ENCODE measurements at places on chromosomes 5 and 9.

DNA sequence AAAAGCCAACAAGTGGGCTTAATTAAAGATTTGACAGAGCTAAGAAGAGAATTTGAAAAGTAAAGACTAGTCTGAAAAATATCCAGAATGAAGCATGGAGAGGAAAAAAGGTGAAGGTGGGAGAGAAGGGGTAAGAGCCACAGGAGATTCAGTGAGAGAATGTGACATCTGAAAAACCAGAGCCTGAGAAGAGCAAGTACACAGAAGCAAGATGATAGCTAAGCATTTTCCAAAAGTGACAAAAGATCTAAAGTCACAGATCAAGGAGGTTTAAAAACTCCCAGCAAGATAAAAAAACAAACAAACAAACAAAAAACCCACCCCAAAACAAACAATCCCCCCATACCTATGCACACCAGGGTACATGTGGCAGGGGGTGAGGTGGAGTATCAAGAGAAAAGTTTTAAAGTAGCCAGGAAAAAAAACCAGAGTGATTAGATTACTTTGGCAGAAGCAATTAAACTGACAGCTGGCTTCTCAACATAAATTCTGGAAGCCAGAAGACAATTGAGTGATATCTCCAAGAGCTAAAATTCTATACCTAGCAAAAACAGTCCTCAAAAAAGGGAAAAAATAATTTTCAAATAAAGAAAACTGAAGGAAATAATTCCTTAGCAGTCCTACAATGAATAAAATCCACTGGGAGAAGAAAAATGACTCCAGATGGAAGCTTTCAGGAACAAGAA is 111.4 kb downstream of the RAPGEF6 start:
- DNase-seq = no peak

DNA sequence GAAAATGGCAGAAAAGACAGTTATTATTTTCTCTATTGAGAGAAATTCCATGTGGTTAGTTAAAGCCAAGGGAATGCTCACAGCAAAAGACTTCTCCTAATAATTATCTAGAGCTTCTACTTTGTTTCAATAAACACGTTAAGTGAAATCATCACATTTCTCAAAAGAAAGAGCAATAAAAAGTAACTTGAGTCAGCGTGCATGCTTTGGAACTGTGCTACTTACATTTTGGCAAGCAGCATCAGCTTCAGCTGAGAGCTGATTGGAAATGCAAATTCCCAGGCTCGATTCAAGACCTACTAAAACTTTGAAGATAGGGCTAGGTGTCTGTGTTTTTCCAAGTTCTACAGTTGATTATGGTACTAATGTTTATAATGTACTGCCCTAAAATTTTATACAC is 132.1 kb downstream of the CDH18 start:
- no peak for DNase-seq

- DNase-seq = no peak
Measured at GRCh38 chr5:130068101-130068500, 163.8 kb downstream of the CHSY3 start.

GRCh38 chr5:88736494-88736893 is 146.5 kb downstream of the MEF2C start:
- peak; percentile 45 for DNase-seq

- no peak for DNase-seq
Measured at GRCh38 chr5:3121813-3122212, 370.3 kb upstream of the IRX2 start.

DNA sequence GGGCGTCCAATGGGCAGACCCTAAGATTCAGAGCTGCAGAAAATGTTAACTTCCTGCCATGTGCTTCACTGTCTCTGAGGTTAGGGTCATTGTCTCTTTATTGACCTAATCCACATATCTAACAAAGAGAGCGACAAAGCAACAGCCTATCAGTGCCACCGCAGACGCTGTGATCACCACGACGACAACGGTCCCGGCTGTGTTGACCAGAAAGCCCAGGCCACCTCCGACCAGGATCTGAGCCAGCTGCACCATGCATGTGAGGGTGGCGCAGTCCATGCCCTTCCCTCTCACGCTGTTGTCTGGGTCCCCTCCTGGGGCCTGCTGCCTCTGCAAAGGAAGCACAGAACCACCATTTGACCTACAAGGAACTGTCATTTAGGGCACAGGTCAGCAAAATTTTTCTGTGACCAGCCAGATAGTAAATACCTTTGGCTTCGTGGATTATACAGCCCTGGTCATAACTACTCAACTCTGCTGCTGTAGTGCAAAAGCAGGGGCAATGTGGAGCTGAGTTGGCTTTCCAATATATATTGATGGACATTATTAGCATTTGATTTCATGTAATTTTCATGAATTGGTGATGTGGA is 8.5 kb downstream of the RXFP3 start:
- DNase-seq = no peak

DNA sequence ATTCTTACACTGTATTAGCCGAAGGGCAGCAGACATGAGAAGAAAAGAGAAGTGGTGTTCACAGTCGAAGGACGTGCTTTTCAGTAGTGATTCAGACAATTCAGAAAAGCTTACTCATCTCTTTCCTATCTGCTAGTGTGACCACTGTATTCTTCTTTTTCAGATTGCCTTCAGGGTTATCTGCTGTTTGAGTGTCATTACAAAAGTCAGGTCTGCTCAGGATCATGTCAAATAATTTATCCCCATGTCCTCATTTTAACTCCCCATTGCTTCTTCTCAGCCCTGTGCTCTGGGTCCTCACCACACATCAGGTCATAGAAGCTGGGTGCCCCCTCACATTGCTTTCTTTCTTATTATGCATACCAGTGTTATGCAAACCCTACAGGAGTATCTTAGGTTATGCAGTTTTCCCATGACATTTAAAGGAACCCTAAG is 394.0 kb downstream of the CETN3 start:
- DNase-seq = peak; percentile 47

DNA sequence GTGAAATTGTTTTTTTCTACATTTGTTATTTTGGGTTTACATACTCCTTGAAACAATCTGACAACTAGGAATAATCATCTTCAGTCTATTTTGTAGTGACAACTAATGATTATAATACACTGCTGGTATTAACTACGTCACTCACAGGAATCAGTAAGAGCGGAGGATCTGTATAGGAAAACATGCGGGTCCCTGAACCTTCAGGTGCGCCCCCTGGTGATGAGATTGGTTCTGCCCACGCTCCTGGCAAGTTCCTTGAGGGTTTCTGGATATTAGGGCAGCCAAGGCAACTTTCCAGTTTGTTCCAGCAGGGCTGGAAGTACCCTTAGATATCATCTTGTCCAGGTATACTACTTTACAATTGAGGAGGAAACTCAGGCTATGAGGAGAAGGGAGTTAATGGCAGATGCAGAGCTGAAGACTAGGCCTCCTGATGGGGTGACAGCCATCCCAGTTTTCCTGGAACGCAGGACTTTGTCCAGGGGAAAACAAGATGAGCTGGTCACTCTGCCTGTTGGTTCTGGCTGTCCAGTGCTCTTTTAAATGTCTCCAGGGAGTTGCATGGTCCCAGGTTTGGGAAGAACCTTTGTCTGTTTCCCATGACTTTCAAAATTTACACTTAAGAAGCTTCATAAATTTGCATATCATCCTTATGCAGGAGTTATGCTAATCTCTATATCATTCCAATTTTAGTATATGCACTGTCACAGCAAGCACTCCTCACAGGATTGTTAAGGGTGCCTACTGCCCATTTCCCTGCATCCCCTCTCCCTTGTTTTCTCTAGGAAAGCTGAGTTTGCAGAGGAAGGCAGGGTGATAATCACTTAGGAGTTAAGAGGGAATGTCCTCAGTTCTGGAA is 14.9 kb upstream of the WNT8A start:
- DNase-seq = peak; percentile 54

- DNase-seq = no peak
Measured at GRCh38 chr5:50435168-50435567, 5.9 kb downstream of the EMB start.

GRCh38 chr9:95477441-95477840 is 39.3 kb downstream of the PTCH1 start:
- DNase-seq = no peak

DNA sequence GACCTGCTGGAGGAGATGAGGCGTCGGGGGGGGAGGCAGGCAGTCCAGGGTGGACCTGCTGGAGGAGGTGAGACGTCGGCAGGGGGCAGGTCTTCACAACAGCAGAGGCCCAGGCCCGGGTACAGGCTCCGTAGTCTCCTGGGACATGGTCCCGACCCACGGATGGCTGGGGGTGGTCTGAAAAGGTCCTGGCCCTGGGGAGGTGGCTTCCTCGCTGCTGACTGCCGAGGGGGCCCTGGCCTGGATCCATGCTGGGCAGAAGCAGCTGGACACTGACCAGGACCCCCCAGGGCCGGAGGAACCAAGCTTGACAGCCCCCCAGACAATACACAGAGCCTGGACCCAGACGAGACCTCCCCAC is 8.5 kb downstream of the EGFL7 start:
- no peak for DNase-seq

- DNase-seq = no peak
Measured at GRCh38 chr9:116700279-116700678, 13.2 kb downstream of the TRIM32 start.

DNA sequence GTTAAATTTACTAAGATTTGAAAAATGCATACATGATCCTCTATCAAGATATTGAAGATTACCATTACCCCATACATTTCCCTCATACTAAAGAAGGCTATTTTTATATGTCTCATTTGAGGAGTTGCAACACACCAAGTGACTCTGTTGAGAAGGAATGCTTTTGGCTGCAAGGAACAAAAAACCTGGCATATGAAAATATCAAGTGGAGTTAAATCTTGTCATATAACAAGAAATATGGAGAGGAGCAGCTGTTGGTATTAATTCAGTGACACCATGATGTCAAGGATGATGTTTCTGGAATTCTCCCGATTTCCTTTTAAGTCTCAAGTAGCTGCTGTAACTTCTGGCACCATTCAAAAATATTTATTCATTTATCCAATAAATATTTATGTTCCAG is 193.8 kb downstream of the CSNK1G3 start:
- DNase-seq = no peak

DNA sequence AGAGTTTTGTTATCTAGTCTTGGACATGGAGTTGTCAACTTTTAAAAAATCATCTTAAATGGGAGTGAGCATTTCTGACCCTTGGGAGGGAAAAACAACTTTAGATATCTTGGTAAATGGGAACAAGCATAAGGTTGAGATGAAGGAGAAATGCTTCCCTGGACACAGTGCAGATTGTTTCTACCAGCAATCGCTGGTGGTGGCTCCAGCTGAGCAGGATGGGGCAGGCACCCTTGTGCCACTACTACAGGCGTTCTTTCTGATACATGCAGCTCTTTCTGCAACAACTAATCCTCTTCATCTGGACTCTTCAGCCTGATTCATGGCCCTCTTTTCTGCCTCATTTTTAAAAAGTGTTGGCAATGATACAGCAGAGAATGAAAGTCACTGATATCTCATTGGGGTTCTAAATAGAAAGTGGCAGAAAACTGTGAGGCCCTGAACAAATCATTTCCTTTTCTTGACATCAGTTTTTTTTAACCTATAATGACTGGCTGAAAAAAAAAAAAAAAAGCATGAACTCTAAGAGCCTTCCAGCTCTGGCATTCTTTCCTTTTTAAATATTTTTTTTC is 409.4 kb upstream of the PTGER4 start:
- no peak for DNase-seq

GRCh38 chr5:36870399-36871040 is 6.0 kb upstream of the NIPBL start:
- peak; percentile 79 for DNase-seq

- no peak for DNase-seq
Measured at GRCh38 chr9:113178087-113178486, 27.3 kb downstream of the SLC31A2 start.

Measured in MV-4-11 (cell line).